ENCODE measurements at places on chromosomes 6 and 20.

DNA sequence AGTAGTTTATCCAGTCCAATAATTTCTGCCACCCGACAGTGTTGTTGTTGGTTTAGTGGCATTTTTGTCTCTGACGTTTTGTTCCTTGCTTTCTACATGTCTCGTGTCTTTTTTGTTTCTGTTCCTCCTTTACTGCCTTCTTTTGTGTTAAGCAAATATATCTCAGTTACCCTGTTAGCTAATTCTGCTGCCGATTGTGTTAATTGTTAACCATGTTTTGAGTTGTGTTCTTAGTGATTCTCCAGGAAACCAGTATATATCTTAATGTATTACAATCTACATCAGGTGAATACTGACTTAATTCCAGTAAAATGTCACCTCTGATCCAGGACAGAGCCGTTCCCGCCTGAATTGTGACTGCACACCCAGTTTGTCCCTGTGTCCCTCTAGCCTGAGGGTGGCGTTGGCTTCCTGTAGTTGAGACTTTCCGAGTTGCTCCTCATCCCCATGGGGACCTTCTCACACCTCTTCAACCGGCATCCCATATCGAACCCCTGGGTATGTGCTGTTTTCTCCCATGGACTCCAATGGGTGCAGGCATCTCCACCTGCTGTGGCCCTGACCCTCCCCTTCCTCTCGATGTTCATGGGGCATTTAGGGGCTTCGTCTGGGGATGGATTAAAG, 35.8 kb upstream of the BHLHE23 start:
- DNase-seq = no peak

DNA sequence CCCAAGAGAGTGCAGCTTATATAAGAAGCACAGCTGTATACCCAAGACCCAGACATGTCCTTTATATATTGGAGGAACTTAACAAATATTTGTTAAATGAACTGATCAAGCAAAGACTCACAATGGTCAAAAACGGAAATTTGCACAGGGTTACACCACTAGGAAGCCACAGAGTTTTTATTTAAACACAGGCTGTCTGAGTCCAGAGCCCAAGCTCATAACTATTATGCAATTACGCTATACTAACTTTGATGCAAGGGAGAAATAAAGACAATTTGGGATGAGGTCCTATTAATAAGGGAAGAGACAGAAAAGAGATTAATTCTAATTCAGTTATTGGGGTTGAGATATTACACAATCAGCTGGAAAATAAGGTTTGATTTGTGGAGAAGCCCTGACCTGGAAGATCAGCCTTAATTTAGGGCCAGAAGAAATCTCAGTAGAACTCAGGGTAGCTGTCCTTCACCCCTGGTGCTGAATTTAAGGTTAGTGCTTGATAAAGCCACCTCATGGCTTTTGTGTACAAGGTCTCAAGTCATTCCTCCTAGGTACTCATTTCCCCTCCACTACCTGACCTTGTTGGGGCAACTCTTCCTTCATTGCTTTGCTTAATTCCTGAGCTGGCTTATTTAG, 10.5 kb upstream of the ZNF334 start:
- DNase-seq = no peak

DNA sequence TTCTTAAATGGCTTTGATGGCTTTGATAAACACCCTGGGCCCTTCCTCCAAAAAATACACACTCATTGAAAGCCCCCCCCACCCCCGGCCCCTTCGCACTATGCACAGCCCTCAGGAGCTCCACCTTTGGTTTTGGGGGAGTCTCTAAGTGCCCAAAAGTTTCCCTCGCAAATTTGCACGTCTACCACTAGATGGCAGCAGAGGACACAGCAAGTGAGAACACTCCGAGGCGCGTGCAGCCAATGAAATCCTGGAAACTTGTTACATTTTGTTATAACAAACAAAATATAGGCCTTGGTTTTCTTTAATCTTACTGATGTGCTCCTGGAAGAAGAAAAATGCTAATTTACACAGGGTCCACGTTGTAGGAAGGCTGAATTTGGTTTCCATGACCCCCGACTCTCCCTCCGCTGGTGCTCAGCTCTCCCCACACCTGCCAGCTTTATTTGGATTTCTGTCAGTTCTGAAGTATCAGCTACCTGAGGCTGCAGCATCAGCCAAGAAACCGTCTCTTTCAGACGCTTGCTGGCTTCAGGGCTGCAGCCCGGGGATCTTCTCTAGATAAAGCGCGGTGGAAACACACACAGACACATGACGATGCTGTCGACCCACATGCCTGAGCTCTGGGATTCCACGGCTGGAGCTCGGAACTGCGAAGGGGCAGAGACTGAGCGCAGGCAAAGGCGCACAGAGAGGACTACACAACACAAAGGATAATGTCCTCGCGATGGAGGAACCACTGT, 148.3 kb upstream of the RPS6KA2 start:
- DNase-seq = no peak

- no peak for DNase-seq
These were observed 32.5 kb upstream of the SMLR1 start for GRCh38 chr6:130794738-130795137.

- DNase-seq = no peak
These were observed 57.4 kb downstream of the SRC start for GRCh38 chr20:37403107-37404033.

DNA sequence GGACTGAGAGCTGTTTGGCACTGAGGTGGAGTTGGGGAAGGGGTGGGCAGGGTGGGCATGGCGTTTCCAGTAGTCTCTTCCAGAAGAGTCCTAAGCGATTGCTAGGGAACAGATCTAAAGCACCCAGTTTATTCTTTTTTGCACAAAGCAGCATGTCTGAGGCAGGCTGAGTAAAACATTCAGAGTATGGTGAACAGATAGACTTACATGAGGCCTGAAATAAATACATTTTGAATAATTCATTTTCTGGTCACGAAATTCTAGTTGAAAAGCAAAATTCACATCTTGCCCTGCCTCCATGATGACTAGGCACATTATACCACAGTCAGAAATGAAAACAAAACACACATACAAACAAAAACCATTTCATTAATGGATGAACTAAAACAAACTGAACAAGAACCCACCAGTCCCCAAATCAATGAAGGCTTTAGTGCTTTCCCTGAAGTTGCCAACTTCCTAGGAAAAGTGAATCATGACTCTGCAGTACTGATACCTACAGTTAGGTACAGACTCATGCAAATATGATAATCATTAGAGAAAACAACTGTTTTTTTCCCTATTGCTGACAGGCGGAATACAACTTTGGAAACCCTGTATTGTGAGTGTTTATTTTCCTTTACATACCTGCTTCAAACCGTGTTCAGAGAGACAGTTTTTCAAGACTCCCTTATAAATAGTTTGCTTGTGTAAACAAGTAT, 702.9 kb upstream of the POU3F2 start:
- no peak for DNase-seq

- no peak for DNase-seq
These were observed 191.1 kb downstream of the SAMD5 start for GRCh38 chr6:147699637-147700036.

GRCh38 chr6:40556881-40557280, 30.3 kb downstream of the LRFN2 start:
- no peak for DNase-seq

GRCh38 chr6:38353310-38354036, 286.3 kb downstream of the BTBD9 start:
- no peak for DNase-seq

Measured in vagina (tissue), 2 donors.